ENCODE measurements at places on chromosomes 2 and 18.

- no peak for DNase-seq
These were observed 95.7 kb upstream of the LINC00305 start for GRCh38 chr18:64244571-64244970.

DNA sequence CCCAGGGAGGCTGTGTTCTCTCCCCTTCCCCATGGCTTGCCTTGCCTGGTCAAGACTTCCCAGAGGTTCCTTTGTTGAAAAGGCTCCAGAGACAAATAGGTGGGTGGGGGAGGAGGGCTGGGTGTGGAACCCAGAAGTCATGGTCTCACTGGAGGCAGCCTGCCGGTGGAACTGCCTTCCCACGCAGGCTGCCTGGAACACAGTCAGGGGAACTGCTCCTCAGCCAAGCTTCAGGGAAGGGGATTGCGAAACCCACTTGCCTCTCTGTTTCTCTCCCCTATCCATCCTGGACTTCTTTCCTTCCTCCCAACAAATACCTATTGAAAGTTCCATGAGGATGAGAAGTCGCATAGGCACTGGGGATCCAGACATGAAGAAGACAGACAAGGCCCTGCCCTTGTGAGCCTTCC is 31.6 kb downstream of the MARCO start:
- no peak for DNase-seq

- no peak for DNase-seq
These were observed 5.0 kb downstream of the DLX1 start for GRCh38 chr2:172090044-172090961.

- no peak for DNase-seq
These were observed 30.2 kb downstream of the CMPK2 start for GRCh38 chr2:6835467-6835866.

DNA sequence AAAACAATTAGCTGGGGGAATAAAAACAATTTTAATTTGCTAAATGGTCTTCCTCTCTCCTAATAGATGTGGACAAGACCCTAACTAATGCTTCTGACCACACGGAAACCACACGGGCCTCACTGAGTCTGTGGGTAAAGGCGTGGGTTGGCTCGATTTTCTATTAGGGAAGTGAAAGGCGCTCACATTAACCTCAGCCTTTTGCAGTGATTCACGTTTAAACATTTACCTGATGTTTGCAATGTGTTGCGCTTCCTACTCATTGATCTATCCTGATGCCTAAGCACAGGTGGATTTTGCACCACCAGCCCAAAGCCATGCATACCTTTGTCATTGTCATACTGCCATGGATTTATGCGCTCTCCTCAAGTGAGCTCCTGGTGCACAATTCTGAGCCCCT is 35.6 kb upstream of the NRP2 start:
- no peak for DNase-seq

DNA sequence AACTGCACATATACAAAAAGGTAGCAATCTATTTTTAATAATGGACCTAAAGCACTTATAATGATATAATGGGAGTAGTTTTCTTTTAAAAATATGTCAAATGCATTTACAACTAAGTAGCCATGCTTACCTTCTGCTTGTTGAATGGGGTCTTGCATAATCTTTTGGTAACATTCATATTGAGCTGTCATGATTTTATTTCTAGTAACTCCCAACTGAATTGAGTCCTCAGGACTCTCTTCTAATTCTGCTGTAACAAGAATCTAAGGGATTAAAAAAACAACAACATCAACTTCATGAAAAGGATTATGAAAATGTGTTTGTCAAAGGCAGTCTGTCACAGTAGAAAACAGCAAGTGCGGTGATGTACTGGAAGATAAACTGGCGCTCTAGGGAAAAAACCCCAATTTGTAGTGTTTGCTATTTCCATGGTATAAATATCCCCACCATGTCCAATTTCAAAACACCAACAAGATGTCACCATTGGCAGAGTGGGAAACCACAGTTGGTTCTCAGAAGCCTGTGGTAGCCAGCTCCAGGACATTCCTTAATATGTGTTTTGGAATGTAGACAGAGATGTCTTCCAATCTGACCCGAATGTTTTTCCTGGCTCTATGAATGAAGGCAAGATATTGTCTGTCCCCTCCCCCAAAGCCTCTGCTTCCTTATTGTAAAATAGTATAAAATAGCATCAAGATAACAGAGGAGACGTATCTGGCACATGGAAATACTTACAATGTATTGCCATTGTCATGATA is 64.8 kb downstream of the CALCRL start:
- DNase-seq = no peak

- DNase-seq = no peak
These were observed 265.4 kb downstream of the ZNF385B start for GRCh38 chr2:179596018-179596417.

Data from CD4-positive, alpha-beta T cell treated with Interleukin-15 for 1 hour (primary cell).